PC-3 (cell line): ENCODE measurements at places on chromosomes 6 and 20. TPM values are rescaled to one million over a fixed set of nuclear protein-coding genes. Genes with fewer than 3 reads are reported as not detected.

DNA sequence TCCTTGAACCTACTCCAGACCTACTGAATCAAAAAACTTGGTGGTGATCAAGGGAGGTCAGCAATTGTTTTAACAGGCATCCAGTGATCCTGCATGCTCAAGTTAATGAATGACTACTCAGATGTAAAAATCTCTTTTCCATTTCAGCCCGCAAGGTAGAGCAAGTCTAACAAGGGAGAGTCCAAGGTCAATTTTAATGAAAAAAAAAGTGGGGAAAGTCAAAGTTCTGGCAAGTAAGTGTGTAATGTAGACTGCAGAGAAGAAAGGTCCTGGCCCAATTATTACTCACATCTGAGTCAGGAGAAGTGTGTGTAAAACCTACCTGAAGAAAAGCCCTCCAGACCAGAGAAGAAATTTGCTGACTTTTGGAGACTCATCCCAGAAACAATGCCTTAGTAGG lies 193.5 kb downstream of the UBE3D start:
- no peaks in the 10 kb centered on the region for H3K27me3 ChIP-seq
- no peak overlapping the region for H3K4me3 ChIP-seq
- peak; percentile 51 for DNase-seq
- H3K36me3 ChIP-seq: no peaks in the 10 kb centered on the region

GRCh38 chr20:37346236-37346534 lies 245 bp downstream of the SRC start:
- DNase-seq: no peak
- H3K27me3 ChIP-seq: no peaks in the 10 kb centered on the region
- peaks cover 35% of the 10 kb centered on the region for H3K4me1 ChIP-seq
- no peak overlapping the region for H3K27ac ChIP-seq
- H3K36me3 ChIP-seq: 0 out of 2 replicates have a peak, but pooled peaks cover 2% of the 10 kb centered on the region

GRCh38 chr20:46757754-46758678 lies 48.6 kb downstream of the SLC2A10 start:
- 0 out of 2 replicates have a peak, but pooled peaks cover 1% of the 10 kb centered on the region for H3K27me3 ChIP-seq
- H3K4me3 ChIP-seq: no peak overlapping the region
- H3K4me1 ChIP-seq: 0 out of 2 replicates have a peak, but pooled peaks cover under 1% of the 10 kb centered on the region

DNA sequence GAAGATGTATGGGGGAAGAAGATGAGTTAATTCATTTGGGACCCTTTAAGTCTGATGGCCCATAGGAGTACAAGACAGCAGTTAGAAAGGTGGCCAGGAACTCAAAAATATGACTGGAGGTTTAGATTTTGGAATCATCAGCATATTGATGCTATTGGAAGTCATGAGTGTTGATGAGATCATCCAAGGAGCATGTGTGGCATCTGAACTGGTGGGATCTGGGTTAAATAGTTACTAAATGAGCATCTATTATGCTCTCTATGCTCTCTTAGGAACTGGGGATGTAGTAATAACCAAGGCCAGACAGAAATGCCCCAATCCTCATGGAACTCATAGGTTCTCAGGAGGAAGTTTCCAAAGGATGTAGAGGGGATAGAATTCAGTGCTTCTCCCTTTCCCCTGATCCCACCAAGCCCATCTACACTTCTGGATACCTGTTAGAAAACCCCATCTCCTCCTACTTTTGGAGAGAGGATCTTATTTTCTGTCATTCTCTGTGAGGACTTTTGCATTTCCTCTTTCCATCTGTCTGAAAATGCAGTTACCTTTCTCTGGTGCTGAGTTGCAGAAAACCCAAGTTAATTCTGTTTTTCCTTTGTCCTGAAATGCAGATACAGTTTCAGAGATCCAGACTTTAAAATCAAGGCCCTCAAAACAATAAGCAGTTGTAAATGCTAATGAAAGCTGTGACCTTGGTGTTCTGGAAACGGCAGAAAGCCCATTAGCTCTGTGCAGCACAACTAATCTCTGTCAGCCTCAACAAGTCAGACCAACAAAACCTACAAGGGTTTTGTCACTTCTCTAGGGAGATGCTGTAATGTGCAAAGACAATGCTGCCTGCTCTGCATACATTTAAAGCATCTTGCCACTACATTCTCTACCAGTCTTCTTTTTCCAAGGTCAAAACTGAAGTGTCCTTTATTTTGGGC lies 65.8 kb downstream of the TBC1D7 start:
- peaks cover 43% of the 10 kb centered on the region for H3K27me3 ChIP-seq
- no peak for DNase-seq
- no peaks in the 10 kb centered on the region for H3K4me1 ChIP-seq
- no peak overlapping the region for H3K4me3 ChIP-seq

DNA sequence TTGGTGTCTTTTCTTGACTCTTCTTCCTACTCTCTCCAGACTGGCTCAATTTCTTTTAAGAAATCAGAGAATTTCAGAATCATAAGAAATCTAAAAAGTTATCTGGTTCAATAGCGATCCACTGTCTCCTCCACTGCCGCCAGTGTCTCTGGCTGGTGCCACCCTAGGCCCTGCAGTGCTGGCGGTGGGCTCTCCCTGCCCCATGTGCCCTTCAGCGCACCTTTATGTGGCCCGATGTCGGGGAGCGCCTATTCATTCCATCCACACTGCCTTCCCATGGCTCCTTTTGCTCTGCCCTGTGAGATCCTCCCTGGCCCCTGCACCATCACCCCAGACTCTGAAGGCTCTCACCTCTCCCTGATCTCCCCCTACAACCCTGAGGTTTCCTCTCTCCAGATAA lies 62.8 kb downstream of the TBXT start:
- H3K27ac ChIP-seq: no peak overlapping the region
- H3K4me3 ChIP-seq: no peak overlapping the region
- H3K27me3 ChIP-seq: peaks cover 5% of the 10 kb centered on the region; the same call in 1 of the 2 replicates
- H3K4me1 ChIP-seq: no peaks in the 10 kb centered on the region

GRCh38 chr20:38225900-38226263 lies 34.7 kb downstream of the KIAA1755 start:
- H3K4me3 ChIP-seq: no peak overlapping the region
- H3K27ac ChIP-seq: no peak overlapping the region
- DNase-seq: no peak

GRCh38 chr6:71349976-71350615 lies 61.5 kb downstream of the OGFRL1 start:
- peak overlapping the region; percentile 71 for H3K27ac ChIP-seq
- no peaks in the 10 kb centered on the region for H3K27me3 ChIP-seq
- no peak overlapping the region for H3K4me3 ChIP-seq
- H3K4me1 ChIP-seq: peaks cover 11% of the 10 kb centered on the region

DNA sequence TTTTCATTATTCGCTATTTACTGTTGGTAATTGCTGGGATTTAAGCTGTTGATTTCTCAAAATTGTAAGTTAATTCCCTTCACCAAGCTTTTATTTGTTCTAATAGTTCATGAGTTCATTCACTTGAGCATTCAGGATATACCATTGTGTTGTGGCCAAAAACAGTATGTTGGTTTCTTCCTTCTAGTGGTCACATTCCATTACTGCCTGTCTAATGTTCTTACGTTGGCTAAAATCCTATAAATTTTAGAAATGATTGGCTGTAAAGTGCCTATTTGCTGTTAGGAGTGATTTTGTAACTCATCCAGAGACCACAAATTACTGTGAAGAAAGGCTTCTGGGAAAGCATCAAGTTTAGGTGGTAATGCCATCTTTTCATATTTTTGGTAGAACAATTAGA lies 76.3 kb downstream of the FARS2 start:
- peaks cover 10% of the 10 kb centered on the region for H3K4me1 ChIP-seq
- no peak overlapping the region for H3K27ac ChIP-seq
- H3K27me3 ChIP-seq: no peaks in the 10 kb centered on the region
- peak; percentile 7 for DNase-seq
- H3K4me3 ChIP-seq: no peak overlapping the region

GRCh38 chr20:14337400-14338171 lies at the start of gene FLRT3:
Gene FLRT3, minus strand, starts transcription at chr20:14337612. Its CDS starts 10,106 bp downstream, at chr20:14327506.
- H3K27ac ChIP-seq: peak within 1 kb of the TSS; percentile 44
- H3K4me1 ChIP-seq: peaks cover 15% of the 10 kb centered on the region
- H3K27me3 ChIP-seq: no peaks in the 10 kb centered on the region
- H3K36me3 ChIP-seq: no peaks in the 10 kb centered on the region
- H3K4me3 ChIP-seq: peak within 1 kb of the TSS; percentile 75

- no peak overlapping the region for H3K4me3 ChIP-seq
- no peaks in the 10 kb centered on the region for H3K27me3 ChIP-seq
- no peaks in the 10 kb centered on the region for H3K4me1 ChIP-seq
These were observed 41.7 kb downstream of the JPH2 start for GRCh38 chr20:44145131-44145775.

- no peaks in the 10 kb centered on the region for H3K4me1 ChIP-seq
- H3K36me3 ChIP-seq: no peaks in the 10 kb centered on the region
- peaks cover 54% of the 10 kb centered on the region for H3K27me3 ChIP-seq
- DNase-seq: no peak
- H3K4me3 ChIP-seq: no peak overlapping the region
- no peak overlapping the region for H3K27ac ChIP-seq
These were observed 28.5 kb upstream of the PAK5 start for GRCh38 chr20:9867196-9867980.

DNA sequence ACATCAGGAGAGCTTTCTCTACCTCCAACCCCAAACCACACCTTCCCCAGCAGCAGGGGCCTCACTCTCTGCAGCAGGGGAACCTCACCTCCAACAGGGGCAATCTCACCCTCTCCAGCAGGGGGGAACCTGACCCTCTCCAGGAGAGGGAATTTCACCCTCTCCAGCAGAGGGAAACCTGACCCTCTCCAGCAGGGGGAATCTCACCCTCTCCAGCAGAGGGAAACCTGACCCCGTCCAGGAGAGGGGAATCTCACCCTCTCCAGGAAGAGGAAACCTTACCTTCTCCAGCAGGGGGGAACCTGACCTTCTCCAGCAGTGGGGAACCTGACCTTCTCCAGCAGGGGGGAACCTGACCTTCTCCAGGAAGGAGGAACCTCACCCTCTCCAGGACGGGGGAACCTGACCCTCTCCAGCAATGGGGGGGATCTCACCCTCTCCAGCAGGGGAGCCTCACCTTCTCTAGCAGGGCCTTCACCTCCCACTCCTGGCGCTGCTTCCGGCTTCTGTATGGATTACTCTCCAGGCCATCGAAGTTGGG lies 3.1 kb downstream of the B3GALT4 start:
- H3K27ac ChIP-seq: no peak overlapping the region
- DNase-seq: peak; percentile 83
- H3K27me3 ChIP-seq: no peaks in the 10 kb centered on the region
- peaks cover 29% of the 10 kb centered on the region for H3K36me3 ChIP-seq
- no peak overlapping the region for H3K4me3 ChIP-seq
- peaks cover 23% of the 10 kb centered on the region for H3K4me1 ChIP-seq

GRCh38 chr6:159080217-159080976 lies 35.6 kb upstream of the TAGAP start:
- H3K36me3 ChIP-seq: no peaks in the 10 kb centered on the region
- no peak overlapping the region for H3K4me3 ChIP-seq
- H3K27me3 ChIP-seq: peaks cover 34% of the 10 kb centered on the region
- no peak for DNase-seq
- H3K4me1 ChIP-seq: no peaks in the 10 kb centered on the region

GRCh38 chr6:32298632-32299336 lies 72.9 kb downstream of the TSBP1 start:
- peak; percentile 94 for DNase-seq
- no peaks in the 10 kb centered on the region for H3K36me3 ChIP-seq
- peak overlapping the region; percentile 80 for H3K27ac ChIP-seq
- no peaks in the 10 kb centered on the region for H3K27me3 ChIP-seq
- H3K4me3 ChIP-seq: no peak overlapping the region

DNA sequence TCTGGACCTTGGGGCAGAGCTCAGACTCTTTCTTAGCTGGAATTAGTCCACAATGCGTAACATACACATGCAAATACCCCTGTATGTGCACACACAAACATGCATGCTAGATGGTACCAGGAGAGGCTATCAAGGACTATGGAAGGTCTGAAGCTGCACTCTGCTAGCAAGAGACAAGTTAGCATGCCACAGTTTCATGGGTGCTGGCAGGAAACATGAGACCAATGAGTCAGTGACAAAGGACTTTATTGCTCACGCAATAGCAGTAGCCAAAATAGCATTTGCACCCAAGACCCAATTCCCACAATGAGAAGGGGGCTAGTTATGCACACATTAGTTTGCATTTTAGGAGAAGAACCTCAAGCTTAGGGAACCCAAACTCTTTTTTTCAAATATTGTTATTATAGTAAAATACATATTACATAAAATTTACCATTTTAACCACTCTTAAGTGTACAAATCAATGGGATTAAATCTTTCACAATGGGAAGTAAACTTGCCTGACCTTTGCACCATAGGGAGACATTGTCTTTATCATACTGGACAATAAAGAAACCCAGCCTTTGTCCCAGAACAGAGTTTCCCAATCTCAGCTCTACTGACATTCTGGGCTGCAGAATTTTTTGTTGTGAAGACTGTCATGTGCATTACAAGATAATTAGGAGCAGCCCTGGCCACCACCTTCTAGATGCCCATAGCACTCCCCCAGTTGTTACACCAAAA lies 69.1 kb downstream of the NRSN1 start:
- peak; percentile 30 for DNase-seq
- no peaks in the 10 kb centered on the region for H3K4me1 ChIP-seq
- no peaks in the 10 kb centered on the region for H3K36me3 ChIP-seq
- H3K4me3 ChIP-seq: no peak overlapping the region
- H3K27me3 ChIP-seq: peaks cover 40% of the 10 kb centered on the region

- no peak overlapping the region for H3K27ac ChIP-seq
- H3K4me1 ChIP-seq: no peaks in the 10 kb centered on the region
- peak; percentile 72 for DNase-seq
- H3K36me3 ChIP-seq: peaks cover 64% of the 10 kb centered on the region
These were observed 43.7 kb downstream of the CDC5L start for GRCh38 chr6:44431118-44431725.

DNA sequence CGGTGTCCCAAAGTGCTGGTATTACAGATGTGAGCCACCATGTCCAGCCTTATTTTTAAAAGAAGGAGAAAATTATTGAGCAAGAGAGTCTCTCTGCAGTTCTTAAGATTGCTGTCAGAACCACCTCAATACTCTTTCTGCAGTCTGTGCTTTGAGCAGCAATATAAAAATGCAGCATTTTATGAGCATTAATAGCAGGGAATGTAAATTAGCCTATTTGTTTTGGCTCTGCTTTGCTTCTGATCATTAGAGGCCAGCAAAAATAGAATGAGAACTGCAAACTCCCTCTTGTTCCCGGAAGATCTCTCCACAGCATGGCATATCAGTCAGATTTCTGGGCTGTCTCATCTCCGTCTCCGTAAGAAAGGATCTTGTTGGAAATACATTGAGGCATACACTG lies 35.8 kb downstream of the C6orf15 start:
- H3K4me1 ChIP-seq: peaks cover 10% of the 10 kb centered on the region
- no peak overlapping the region for H3K4me3 ChIP-seq
- DNase-seq: no peak
- no peak overlapping the region for H3K27ac ChIP-seq

- no peaks in the 10 kb centered on the region for H3K4me1 ChIP-seq
- H3K36me3 ChIP-seq: no peaks in the 10 kb centered on the region
- DNase-seq: no peak
- H3K27ac ChIP-seq: no peak overlapping the region
- peaks cover 14% of the 10 kb centered on the region for H3K27me3 ChIP-seq
- H3K4me3 ChIP-seq: no peak overlapping the region
These were observed 133.7 kb upstream of the IFNGR1 start for GRCh38 chr6:137352859-137353258.

SMLR1 gene
- not detected in 2 replicates for total RNA-seq

MUC21 gene
- total RNA-seq: not detected in 2 replicates

KIF25 gene
- total RNA-seq: not detected in 2 replicates

SRSF12 gene
- total RNA-seq: not detected in 2 replicates

NDUFAF4 gene
- 24.2 and 34.0 TPM in 2 replicates for total RNA-seq

TRIM15 gene
- total RNA-seq: not detected in 2 replicates

TMEM239 gene
- 0.04 TPM in 1 of 2 replicates, not detected in the other for total RNA-seq

HLA-DQB1 gene
- not detected in 2 replicates for total RNA-seq
